ENCODE measurements at places on chromosomes 3 and 15. TPM values are rescaled to one million over a fixed set of nuclear protein-coding genes. Genes with fewer than 3 reads are reported as not detected.

Gene EFCC1
- total RNA-seq: not detected

- DNase-seq: no peak
Observed at GRCh38 chr15:83046558-83047127, 20.4 kb downstream of the BTBD1 start.

- DNase-seq: peak; percentile 92
Observed at GRCh38 chr15:99708563-99708962, 24.7 kb downstream of the LYSMD4 start.

DNA sequence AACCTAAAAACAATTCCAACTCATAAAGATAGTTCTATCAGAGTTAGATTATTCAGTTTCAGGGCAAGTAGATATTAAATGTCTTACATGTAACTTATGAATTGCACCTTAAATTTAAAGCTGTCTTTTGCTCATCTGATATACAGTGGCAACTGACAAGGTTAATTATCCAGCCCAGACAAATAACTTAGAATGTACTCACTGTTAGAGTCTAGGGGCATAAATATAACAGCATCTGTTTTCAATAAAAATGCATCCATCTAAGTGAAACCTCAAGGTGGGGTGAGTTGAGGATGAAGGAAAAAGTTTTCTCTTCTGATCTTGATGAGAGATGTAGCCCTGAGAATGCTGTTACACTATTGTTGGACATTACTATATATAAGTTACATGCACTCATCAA lies 112.6 kb downstream of the FBN1 start:
- no peak for DNase-seq

- no peak for DNase-seq
Observed at GRCh38 chr3:141328286-141329166, 39.8 kb upstream of the ZBTB38 start.
